ENCODE measurements at places on chromosomes 16 and 17. TPM values are rescaled to one million over a fixed set of nuclear protein-coding genes. Genes with fewer than 3 reads are reported as not detected.

The ADAD2 gene
- total RNA-seq: 0.39 TPM

DNA sequence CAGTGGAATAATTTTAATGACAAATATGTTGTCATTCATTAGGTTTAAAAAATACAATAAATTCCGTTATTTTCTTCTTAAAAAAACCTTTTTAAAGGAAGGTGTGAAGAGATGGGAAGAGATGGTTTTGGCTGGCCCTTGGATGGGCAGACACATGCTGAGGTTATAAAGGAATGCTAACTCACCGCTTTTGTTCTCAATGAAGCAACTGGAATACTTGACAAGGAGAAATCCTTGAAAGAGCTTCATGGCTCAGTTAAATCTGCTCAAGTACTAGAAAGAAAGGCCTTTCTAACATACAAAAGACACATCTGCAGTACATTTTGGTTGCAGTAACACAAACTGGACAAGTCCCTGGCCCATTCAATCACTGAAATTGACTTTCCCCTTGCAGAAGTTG, 158.3 kb upstream of the KCNJ16 start:
- DNase-seq: no peak

GRCh38 chr16:48206594-48207242, 37.4 kb upstream of the LONP2 start:
- no peak for DNase-seq

DNA sequence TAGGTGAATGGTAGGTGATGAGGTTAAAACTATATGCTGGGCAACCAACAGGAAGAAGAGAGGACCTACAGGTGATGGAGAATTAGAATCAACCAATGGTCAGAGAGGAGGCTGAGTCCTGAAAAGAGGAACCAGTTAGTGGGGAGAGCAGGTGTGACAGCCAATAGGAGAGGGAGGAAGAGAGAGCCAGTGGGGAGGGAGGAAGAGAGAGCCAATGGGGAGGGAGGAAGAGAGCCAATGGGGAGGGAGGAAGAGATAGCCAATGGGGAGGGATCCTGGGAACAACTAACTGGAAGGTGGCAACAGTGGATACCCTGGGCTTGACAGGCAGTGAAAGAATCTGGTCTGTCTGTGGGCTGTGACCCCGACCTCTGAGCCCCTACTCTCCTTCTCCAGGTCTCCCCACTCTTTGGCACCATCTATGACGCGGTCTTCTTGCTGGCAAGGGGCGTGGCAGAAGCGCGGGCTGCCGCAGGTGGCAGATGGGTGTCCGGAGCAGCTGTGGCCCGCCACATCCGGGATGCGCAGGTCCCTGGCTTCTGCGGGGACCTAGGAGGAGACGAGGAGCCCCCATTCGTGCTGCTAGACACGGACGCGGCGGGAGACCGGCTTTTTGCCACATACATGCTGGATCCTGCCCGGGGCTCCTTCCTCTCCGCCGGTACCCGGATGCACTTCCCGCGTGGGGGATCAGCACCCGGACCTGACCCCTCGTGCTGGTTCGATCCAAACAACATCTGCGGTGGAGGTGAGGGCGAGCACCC, 3.7 kb downstream of the GUCY2D start:
- DNase-seq: no peak

All from skin of body (tissue), 3 donors.